ENCODE measurements at places on chromosomes 7 and 10.

DNA sequence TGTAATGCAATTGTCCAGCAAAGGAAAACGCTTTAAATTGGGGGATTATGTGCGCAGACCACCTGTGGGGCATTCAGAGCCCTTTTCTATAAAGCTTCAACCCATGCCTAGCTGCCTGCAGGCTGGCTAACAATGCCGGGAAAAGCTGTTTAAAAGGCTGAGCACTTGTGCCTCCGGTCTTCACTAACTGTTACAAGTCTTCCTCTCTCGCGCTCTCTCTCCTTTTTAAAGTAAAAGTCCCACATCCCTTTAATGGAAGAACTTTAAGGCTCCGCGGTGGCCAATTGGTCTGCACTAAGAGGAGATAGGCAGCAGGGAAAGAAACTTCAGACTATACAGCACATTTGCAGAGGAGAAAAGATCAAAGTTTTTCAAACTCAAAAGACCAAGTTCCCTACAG lies 4.6 kb downstream of the FZD8 start:
- no peak for DNase-seq

DNA sequence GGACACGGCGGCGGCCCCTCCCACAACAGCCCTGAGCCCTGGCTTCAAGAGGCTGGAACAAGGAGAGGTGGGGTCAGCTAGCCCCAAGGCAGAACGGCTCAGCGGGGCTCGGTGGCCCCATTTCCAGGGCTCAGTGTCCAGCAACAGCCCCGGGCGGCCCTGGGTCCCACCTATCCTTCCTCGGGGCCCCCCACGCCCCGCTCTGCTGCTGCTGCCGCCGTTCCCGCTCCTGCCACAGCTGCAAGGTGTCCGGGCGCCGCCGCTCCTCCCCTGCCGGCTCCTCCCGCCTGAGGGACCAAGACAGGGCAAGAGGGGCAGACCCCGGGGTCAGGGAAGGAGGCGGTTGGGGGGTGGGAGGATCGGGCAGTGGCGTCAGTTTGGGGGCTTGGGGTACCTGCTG lies 3.4 kb upstream of the SAP25 start:
- no peak for DNase-seq

DNA sequence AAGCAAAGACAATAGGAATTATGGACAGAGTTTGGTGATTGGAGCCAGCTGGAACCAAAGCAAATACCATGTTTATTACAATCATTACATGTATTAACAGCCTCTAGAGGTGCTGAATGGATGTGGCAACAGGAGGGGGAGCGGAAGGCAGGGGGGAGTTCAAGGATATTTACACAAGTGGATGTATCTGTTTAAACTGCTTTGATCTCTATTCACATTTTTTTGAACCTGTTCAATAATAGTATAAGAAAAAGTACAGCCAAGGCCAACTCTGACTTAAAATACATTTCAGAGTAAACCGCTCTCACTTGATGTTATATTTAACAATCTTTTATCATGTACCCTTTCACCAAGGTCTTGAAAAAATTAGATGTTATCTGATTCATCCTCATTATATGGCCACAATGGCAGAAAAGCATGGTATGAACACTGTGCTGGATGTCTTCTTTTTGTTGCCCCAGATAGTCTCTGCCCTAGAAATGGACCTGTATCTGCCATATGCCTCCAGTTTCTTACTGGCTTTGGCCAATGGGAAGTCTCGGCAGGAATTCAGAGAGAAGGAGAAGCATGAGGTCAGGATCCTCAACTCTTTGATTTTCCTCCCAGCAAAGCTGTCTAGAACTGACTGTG lies 88.2 kb upstream of the FAM133B start:
- no peak for DNase-seq

GRCh38 chr10:131946880-131947279 lies 34.8 kb downstream of the BNIP3 start:
- no peak for DNase-seq

DNA sequence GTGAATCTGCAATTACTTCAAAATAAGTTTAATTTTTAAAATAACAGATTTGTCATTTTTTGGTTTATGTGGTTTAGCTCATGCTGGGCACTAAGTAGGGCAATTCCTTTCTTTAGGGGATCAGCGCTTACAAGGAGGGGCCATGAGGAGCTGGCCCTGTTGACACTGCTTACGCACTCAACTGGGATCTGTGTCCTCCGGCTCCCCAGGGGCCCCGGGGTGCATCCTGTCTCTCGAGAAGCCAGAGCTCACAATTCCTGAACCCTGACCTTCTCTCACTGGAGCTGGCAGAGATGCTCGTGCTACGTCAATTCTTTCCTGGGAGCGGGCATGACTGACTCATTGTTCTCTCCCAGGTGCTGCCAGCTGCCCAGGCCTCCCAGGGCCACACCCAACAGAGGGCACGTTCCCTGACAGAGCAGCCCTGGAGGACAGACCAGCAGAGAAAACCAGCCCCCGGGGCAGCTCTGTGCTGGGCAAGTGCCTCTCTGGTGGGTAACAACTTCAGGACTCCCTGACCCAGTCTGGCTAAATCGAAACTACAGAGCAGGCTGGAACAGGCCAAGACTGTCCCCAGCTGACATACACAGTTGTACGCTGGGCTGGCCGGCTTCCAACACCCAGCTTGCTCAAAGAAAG lies 36.8 kb downstream of the CTBP2 start:
- DNase-seq = no peak

- DNase-seq = no peak
These were observed 282.9 kb downstream of the ADARB2 start for GRCh38 chr10:1454428-1454827.

DNA sequence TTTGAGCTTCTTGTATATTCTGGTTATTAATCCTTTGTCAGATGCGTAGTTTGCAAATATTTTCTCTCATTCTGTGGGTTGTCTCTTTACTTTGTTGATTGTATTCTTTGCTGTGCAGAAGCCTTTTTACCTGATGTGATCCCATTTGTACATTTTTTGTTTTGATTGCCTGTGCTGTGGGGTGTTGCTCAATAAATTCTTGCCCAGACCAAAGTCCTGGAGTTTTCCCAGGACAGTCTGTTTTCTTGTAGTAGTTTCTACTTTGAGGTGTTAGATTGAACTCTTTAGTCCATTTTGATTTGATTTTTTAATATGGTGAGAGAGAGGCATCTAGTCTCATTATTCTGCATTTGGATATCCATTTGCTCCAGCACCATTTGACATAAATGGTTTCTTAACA lies 588.7 kb upstream of the MBL2 start:
- no peak for DNase-seq

DNA sequence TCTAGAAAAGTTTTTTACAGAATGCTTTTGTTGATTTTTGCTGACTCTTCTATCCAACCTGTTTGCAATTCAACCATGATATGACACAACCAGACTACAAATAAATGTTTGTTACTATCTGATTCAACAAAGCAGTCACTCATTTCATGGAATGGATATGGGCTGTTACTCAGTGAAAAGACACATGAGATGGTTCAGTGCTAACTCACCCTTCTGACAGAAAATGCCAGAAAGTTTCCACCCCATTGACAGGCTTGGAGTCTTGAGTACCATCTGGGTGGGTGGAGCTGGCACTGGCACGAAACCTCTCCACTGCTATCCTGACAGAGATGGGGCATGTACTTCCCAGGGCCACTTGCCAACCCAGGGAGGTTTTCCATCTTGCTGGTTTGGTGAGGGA lies 39.5 kb downstream of the RBM28 start:
- DNase-seq = no peak

All from effector memory CD8-positive, alpha-beta T cell (primary cell).